Activated CD4-positive, alpha-beta T cell treated with anti-CD3 and anti-CD28 coated beads for 24 hours (primary cell): ENCODE measurements at places on chromosomes 4 and X.

GRCh38 chr4:115159141-115159540 is 45.7 kb upstream of the NDST4 start:
- no peak for DNase-seq

GRCh38 chr4:159674241-159674640 is 571.4 kb downstream of the RAPGEF2 start:
- DNase-seq = no peak

DNA sequence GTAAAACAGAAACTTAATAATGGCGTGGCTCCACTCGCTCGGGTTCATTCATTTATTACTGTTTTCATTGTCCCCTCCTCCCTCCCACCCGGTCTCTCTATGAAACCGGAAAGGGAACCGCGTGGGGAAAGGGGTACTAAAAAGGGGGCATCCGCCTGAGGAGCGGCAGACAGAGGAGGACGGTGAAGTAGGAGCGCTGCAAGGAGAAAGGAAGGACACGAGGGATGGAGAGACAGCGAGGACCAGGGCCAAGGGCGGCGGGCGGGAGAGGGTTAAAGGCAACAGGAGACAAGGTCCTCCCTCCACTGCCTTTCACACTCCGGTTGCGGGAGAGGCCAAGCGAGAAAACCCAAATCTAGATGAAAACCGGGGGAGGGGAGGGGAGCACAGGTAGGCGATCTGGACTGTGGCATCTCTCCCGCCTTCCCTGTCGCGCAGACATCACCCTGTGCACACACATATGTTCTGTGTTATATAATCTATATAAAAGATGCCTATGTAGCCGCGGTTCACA is 829 bp downstream of the ELOVL6 start:
- peak; percentile 27 for DNase-seq

DNA sequence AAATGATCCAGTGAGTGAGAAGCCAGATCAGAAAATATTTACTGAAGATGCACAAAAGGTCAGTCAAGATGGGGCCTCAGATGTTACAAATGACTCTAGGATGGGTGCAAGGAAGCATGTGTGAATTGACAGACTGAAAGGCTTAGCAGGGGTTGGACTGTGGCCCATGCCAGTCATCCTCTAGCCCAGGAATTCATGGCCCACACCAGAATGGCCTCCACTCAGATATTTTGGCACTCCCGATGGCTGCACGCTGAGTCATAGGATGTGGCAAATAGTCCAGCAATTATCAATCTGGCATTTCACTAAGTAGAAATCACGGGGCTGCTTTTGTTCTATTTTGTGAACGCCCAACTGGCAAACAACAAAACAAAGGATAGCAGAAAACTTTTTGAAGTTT is 406.5 kb downstream of the IQCM start:
- DNase-seq = no peak

GRCh38 chr4:40197879-40198689 is 1.3 kb downstream of the RHOH start:
- no peak for DNase-seq

DNA sequence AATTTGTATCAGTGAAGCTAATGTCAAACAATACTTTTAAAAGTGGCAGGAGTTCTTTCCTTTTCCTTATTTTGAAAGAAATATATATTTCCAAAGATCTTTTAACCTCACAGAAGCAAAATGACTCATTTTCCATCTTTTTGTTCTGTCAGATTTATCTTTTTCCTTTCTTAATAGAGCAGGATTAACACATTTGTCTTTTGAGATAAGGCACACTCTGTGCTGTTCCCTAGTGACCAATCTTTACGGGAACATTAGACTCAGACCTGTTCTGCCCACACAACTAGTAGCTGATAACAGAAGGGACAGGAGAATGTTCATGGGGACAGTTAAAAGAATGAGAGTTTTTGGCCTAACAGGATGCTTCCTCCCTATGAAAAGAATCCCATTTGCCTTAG is 381.2 kb downstream of the STPG2 start:
- no peak for DNase-seq

- no peak for DNase-seq
These were observed 1.0 kb upstream of the GRPEL1 start for GRCh38 chr4:7068883-7069282.

DNA sequence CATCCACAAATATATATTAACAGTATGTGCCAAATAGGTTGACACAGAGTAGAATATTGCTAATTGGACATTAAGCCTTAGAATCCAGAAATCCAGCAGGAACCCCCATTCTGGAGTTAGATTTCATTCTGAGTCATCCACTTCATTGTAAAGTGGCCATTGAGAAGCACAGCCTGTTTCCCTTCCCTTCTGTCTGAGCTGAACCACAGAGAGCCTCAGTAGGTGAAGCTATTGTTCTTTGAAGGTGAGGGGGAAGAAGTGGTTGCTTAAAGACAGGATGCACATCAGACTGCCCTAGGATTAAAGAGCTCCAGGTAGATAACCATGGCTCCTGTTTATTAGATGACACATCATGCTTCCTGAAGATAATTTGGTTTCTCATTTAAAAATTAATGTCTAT is 30.6 kb upstream of the MCF2 start:
- DNase-seq = no peak

- DNase-seq = no peak
These were observed 131.7 kb downstream of the SLC4A4 start for GRCh38 chr4:71470524-71470923.

- DNase-seq = no peak
These were observed 102.7 kb downstream of the CNKSR2 start for GRCh38 chrX:21476909-21477308.

DNA sequence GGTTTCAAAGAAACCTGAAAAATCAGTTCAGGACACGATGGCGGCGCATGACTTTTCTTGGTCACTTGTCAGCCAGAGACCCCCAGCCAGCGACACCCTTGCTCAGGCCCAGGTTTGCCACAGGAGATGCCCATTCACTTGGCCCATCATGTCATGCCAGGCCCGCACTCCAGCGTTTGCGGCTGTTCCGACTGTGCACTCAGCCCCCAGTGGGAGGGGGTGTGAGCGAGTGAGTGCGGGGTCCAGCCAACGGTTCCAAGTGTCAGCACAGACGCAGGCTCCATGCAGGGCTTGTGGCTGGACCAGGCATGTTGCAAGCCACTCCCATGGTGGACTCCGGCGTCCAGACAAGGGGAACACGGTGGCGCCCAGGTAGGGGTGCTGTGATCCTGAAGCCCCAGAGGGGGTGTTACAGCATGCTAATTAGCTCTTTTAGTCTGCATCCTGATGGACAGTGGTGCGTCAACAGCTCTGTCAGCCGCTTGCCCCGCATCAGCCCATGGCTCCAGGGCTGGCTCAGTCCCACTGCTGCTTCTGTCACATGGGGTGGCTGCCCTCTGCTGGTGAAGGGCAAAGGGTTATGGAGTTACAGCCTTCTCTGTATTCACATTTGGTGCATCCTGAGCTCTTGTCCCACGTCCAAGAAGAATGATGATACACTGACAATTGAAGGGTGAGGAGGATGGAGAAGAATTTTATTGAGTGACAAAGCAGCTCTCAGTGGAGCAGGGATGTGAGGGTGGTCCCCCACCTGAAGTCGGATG is 3.7 kb upstream of the MAEA start:
- DNase-seq = peak; percentile 23

DNA sequence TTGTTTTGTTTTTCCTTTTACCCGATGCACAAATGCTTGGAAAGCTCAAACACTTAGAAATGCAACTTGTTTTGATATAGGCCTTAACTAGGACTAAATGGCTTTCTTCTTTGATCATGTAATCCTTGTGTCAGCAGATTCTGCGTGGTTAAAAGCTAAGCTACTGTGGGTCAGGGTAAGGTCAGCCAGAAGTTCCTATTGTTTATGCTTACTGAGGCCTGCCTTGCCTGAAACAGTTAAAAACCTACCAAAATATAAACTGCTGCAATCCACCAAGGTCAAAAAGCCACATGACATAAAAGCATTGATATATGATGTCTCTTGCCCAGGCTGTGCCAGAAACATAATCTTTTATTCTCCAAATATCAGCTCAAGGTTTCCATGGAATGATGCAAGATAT is 223.4 kb downstream of the FAM47B start:
- DNase-seq = no peak
